ENCODE measurements at places on chromosomes 13 and 19. TPM values are rescaled to one million over a fixed set of nuclear protein-coding genes. Genes with fewer than 3 reads are reported as not detected.

ZNF878 gene
- total RNA-seq = 0.26 TPM

GRCh38 chr19:58352760-58353671, at the start of gene A1BG:
A1BG (minus strand) TSS chr19:58353492; CDS start chr19:58353437, 55 bp downstream.
- DNase-seq = no peak

- no peak for DNase-seq
Observed at GRCh38 chr13:64041296-64041695, 2625.6 kb upstream of the PCDH20 start.

EPS8L1 gene
- total RNA-seq = 4.7 TPM

DNA sequence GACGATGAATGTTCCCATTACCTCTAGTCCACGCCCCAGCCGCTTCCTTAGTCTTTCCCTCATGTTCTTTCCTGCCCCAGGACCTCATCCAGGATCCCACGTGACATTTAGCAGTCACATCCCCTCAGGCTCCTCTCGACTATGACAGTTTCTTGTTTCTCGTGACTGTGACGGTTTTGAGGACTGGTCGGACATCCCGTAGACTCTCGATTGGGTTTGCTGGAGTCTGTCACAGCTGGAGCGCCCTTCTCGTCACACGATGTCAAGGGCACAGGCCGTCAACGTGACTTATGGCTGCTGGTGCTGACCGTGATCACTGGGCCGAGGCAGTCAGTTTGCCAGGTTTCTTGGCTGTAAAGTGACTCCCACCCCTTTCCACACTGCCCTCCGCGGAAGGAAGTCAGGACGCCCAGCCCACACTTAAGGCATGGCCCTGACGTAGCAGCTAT, 22.8 kb downstream of the ELAVL1 start:
- no peak for DNase-seq

FAM216B gene
- total RNA-seq = not detected

DNA sequence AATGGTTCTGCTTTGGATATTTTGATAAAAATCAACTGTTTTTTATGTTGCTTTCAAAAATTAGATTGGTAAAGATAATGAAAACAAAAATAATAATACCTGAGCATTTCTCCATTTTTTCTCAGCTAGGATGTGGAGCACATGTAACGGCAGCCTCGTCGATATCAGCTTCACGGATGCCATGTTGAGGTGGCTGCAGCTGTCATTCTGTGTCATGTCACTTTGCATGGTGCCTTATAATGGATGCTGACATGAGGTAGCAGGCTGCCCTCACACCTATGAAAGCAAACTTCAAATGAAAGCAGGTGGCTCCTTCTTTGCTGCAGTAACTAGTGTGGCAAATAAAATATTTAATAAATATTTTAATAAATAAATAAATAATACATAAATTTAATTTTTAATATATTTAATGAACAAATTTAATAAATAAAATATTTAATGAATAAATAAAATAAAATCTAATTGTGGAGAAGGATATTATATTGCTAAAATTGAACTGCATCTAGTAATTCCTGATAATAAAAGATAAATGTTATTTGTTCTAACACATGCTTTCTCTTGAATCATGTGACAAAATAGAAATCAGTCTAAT, 955.7 kb upstream of the SLC10A2 start:
- no peak for DNase-seq

DNA sequence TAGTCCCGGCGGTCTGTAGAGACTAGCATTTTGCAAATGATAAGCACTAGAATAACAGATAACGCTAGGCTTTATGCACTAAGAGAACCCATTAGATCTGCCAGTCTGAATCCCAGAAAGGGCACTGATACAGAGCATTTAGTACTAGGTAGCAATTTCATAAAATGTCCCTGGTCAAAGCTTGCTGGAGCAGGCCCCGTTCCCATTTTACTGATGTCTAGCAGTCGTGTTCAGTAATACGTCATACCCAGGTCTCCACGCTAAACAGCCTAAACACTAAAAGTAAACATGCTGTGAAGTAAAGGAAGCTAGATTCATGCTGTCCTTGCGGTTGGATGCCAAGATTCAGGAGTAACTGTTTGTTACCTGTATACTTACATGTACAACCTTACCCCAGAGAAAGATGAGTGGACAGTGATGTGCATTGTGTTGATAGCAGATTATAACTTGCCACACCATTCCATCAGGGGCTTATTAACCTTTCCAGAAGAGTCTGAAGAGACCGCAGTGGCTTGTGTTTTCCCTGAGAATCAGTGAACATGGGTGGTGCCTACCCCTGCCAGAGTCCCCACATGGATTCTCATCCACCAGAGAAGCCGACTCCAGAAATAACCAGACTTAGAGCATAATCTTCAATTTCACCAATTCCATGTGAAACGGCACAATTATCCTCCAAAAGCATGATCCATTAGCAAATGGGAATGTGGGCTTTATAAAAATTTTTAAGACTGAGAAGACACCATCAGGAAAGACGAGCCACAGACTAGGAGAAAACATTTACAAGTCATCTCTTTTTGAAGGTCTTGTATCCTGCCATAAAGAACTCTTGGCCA, 3.4 kb upstream of the RPS11 start:
- DNase-seq = no peak

PRX gene
- total RNA-seq = 1.0 TPM

- DNase-seq = no peak
Observed at GRCh38 chr13:37385248-37385647, 213.3 kb downstream of the POSTN start.

Data from pulmonary artery endothelial cell (primary cell).